Fibroblast of gingiva (primary cell): ENCODE measurements at places on chromosomes 3 and 15.

DNA sequence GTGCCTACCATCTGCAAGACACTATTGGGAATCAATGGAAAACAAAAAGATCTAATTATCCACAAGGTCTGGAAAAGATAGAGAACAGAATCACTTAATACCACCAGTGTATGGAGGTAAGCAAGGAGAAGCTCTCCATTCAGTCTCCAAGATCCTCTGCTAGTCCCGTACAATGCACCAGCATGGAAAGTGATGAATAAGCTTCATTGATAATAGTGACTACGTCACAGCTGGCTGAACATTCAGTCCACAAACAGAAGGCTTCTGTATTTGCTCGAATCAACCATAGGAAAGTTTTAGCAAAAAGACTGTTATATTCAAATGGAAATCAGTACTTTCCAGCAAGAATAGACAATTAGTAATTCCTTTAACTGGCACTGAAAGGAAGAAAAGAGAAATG lies 42.9 kb downstream of the IGSF11 start:
- DNase-seq = no peak

GRCh38 chr3:62253971-62254370 lies 119.4 kb downstream of the FEZF2 start:
- DNase-seq = no peak

DNA sequence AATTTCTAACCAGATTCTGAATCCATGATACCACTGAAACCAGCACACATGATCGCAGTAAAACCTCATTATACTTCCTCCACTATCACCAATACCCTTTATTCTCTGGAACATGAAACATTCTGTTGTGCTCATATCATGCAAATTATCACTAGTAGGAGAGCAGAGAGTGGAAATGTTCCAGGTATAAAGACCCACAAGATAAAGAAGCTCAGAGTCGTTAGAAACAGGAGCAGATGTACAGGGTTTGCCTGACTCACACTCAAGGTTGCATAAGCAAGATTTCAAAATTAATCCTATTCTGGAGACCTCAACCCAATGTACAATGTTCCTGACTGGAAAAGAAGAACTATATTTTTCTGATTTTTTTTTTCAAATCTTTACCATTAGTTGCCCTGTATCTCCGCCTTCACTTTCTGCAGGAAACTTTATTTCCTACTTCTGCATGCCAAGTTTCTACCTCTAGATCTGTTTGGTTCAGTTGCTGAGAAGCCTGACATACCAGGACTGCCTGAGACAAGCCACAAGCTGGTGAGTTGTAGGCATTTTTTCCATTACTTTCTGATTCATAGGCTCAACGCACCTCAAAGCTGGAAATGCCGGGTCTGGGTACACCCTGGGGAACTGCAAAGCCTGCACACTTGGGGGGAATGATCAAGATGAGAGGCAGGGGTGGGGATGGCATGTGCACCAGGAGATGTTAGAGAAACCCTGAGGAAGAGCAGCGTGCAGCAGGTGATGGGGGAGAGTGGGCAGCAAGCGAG lies at the start of gene CCR2:
Gene CCR2, plus strand, starts transcription at position 465 of the 764 bp plus-strand sequence. CDS start 3,417 bp downstream, outside the sequence.
- DNase-seq = no peak

- no peak for DNase-seq
Observed at GRCh38 chr3:123140550-123140949, 61.2 kb upstream of the SEC22A start.

- DNase-seq = peak; percentile 60
Observed at GRCh38 chr15:77495838-77496596, 75.3 kb downstream of the HMG20A start.

- DNase-seq = no peak
Observed at GRCh38 chr15:65971741-65971995, 102.4 kb downstream of the RAB11A start.

GRCh38 chr3:116161575-116162525 lies 283.4 kb downstream of the LSAMP start:
- DNase-seq = no peak

GRCh38 chr15:88890495-88890894 lies 4.8 kb downstream of the HAPLN3 start:
- no peak for DNase-seq

GRCh38 chr3:11015369-11015768 lies 22.8 kb downstream of the SLC6A1 start:
- DNase-seq = no peak

GRCh38 chr3:149087208-149087607 lies 875 bp upstream of the HLTF start:
- no peak for DNase-seq

GRCh38 chr3:107650788-107651187 lies 128.0 kb downstream of the BBX start:
- no peak for DNase-seq

- no peak for DNase-seq
Observed at GRCh38 chr3:181567311-181568075, 144.2 kb upstream of the SOX2 start.

- DNase-seq = peak; percentile 43
Observed at GRCh38 chr3:13544293-13544831, 4.6 kb upstream of the FBLN2 start.

- DNase-seq = no peak
Observed at GRCh38 chr3:127819086-127819485, 3.2 kb downstream of the MGLL start.

GRCh38 chr15:45714590-45715488 lies 80.0 kb downstream of the SQOR start:
- DNase-seq = peak; percentile 56
